Skin of body (tissue), 3 donors: ENCODE measurements at places on chromosomes 7 and 10. TPM values are rescaled to one million over a fixed set of nuclear protein-coding genes. Genes with fewer than 3 reads are reported as not detected.

The NODAL gene
- total RNA-seq: not detected

The CDH23 gene
- 6.3 TPM for total RNA-seq

The ATOH7 gene
- not detected for total RNA-seq

The GBX1 gene
- 0.30 TPM for total RNA-seq

The CCDC7 gene
- 43.8 TPM for total RNA-seq

The COL17A1 gene
- 128 TPM for total RNA-seq

The CFAP46 gene
- total RNA-seq: 0.39 TPM

The MYPN gene
- total RNA-seq: 9.4 TPM

The ADARB2 gene
- 0.10 TPM for total RNA-seq

The SMARCD3 gene
- 34.5 TPM for total RNA-seq

The SMKR1 gene
- total RNA-seq: 0.20 TPM

The PNLIPRP1 gene
- total RNA-seq: not detected

The AZGP1 gene
- 39.4 TPM for total RNA-seq

The A1CF gene
- total RNA-seq: not detected

The RAMP3 gene
- 3.5 TPM for total RNA-seq

The CFAP70 gene
- 3.4 TPM for total RNA-seq

The IMPDH1 gene
- total RNA-seq: 17.1 TPM

The GLCCI1 gene
- total RNA-seq: 23.7 TPM

The TSPAN33 gene
- total RNA-seq: 6.2 TPM

The SLC13A1 gene
- total RNA-seq: not detected

The MSMB gene
- total RNA-seq: 4.8 TPM

The NKX2-3 gene
- not detected for total RNA-seq

The SUN3 gene
- total RNA-seq: not detected

The POU6F2 gene
- 0.20 TPM for total RNA-seq

The PKD2L1 gene
- not detected for total RNA-seq

The GNG11 gene
- 19.0 TPM for total RNA-seq

The ELAPOR2 gene
- total RNA-seq: 10.9 TPM

The PILRA gene
- total RNA-seq: 3.2 TPM

The PLXDC2 gene
- total RNA-seq: 63.2 TPM

The PIK3CG gene
- total RNA-seq: 4.7 TPM

The CHAT gene
- total RNA-seq: not detected
